ENCODE measurements at places on chromosomes 12 and 14.

DNA sequence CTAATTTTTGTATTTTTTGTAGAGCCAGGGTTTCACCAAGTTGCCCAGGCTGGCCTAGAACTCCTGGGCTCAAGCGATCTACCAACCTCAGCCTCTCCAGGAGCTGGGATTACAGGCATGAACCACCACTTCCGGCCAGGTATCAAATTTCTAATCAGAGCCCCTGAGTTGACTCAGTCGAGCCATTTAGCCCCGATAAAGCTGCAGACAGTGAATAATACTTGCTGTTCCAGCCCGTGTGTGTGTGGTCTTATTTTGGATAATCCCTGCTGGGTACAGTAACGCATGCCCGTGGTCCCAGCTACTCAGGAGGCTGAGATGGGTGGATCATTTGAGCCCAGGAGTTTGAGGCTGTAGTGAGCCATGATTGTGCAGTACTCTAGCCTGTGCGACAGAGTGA is 57.0 kb downstream of the TEAD4 start:
- no peak for DNase-seq

- no peak for DNase-seq
Measured at GRCh38 chr14:35789651-35790050, 19.4 kb downstream of the RALGAPA1 start.

GRCh38 chr14:95523815-95524448 is 7.5 kb upstream of the SYNE3 start:
- DNase-seq = peak; percentile 61

DNA sequence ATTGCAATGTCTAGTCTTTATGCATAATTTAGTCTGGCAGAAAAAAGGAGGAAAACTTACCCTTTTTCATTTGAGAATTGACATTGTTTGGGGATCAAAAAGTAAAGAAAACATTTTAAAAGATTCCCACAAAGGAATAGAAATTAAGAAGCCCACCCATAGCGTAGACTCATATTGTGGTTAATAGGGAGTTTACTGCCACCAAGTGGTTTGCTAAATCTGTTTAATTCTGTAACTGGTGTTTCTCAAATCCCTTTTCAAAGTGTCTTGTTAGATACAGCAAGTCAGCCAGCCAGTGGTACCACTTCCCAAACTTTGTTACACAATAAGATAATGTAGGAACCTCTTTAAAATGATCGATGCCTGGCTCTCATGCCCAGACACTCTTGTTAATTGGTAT is 180.3 kb downstream of the IPO8 start:
- no peak for DNase-seq

DNA sequence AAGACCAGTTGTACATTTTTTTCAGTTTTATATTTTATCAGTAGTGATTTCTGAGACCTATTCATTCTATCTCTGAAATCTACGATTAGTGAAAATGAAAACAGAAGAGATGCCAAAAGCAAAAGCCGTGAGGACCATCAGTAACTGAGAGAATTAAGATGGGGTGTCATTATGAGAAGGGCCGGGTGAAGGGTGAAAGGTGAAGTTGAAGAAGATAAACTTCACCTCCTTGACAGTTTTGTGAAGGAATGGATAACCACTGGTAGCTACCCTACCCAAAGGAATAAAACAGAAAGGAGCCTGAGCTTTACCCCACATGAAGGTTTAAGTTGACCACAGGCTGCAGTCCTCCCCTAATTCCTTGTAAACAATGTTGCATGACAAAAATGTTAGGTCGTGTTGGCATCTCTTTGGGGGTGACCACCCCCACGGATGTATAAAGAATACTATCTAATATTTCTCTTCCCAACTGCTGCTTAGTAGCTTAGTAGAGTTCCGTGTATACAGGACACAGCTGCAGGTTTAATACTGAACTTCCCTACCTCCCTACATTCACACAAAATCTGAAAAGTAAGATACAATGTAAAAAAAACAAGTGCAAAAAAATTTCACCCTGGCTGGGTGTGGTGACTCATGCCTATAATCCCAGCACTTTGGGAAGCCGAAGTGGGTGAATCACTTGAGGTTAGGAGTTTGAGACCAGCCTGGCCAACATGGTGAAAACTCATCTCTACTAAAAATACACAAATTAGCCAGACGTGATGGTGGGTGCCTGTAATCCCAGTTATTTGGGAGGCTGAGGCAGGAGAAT is 23.9 kb downstream of the GPR19 start:
- no peak for DNase-seq

All from CD4-positive, alpha-beta T cell treated with Interleukin-1 beta for 1 hour (primary cell).